Aorta (tissue), 5 donors: ENCODE measurements at places on chromosomes 12 and 14. TPM values are rescaled to one million over a fixed set of nuclear protein-coding genes. Genes with fewer than 3 reads are reported as not detected.

Gene NEUROD4
- polyA plus RNA-seq, result not detected

Gene FERMT2
- polyA plus RNA-seq, result 120 TPM

Gene GZMB
- 0.54 TPM for polyA plus RNA-seq

Gene PCED1B
- polyA plus RNA-seq, result 2.0 TPM

Gene GPR135
- polyA plus RNA-seq, result 0.50 TPM

Gene SCNN1A
- 0.61 TPM for polyA plus RNA-seq

Gene KRT73
- not detected for polyA plus RNA-seq

Gene OR6C2
- not detected for polyA plus RNA-seq

Gene FIGNL2
- polyA plus RNA-seq, result not detected

Gene SIX6
- polyA plus RNA-seq, result not detected

Gene LRP1-AS
- not detected for polyA plus RNA-seq

Gene KRT77
- polyA plus RNA-seq, result not detected

Gene SLC5A8
- polyA plus RNA-seq, result not detected

Gene MEG3
- 21.4 TPM for polyA plus RNA-seq

Gene RACGAP1
- 4.6 TPM for polyA plus RNA-seq

Gene EIF2B1
- polyA plus RNA-seq, result 18.5 TPM

Gene MAPKAPK5
- polyA plus RNA-seq, result 21.3 TPM

Gene SLC25A21
- not detected for polyA plus RNA-seq

Gene CMA1
- polyA plus RNA-seq, result not detected

Gene KRT74
- not detected for polyA plus RNA-seq

Gene SDS
- 1.0 TPM for polyA plus RNA-seq

Gene CD163
- polyA plus RNA-seq, result 22.3 TPM

Gene FKBP3
- 103 TPM for polyA plus RNA-seq

Gene NOS1
- 0.05 TPM for polyA plus RNA-seq

Gene CABP1
- 1.7 TPM for polyA plus RNA-seq

Gene SLC41A2
- polyA plus RNA-seq, result 27.4 TPM

Gene CIT
- polyA plus RNA-seq, result 0.13 TPM

Gene LRCOL1
- 0.59 TPM for polyA plus RNA-seq

Gene RPS6KL1
- polyA plus RNA-seq, result 3.3 TPM

Gene MYL6
- 5,914 TPM for polyA plus RNA-seq

Gene NTN4
- 19.5 TPM for polyA plus RNA-seq

Gene CLEC7A
- 4.8 TPM for polyA plus RNA-seq

Gene SP1
- polyA plus RNA-seq, result 17.3 TPM

Gene KLRC1
- polyA plus RNA-seq, result not detected

Gene CCDC177
- not detected for polyA plus RNA-seq

Gene SLC25A47
- polyA plus RNA-seq, result not detected

Gene IL31
- not detected for polyA plus RNA-seq

Gene KRT78
- 2.0 TPM for polyA plus RNA-seq

Gene TMPRSS12
- polyA plus RNA-seq, result not detected

Gene PPP1R1A
- 4.7 TPM for polyA plus RNA-seq

Gene PTPRQ
- polyA plus RNA-seq, result 0.08 TPM

Gene ASPG
- polyA plus RNA-seq, result 0.20 TPM

Gene KERA
- polyA plus RNA-seq, result not detected

Gene OR8S1
- not detected for polyA plus RNA-seq

Gene LRRIQ1
- polyA plus RNA-seq, result not detected

Gene MAP3K9
- polyA plus RNA-seq, result 0.63 TPM

Gene ABCD2
- polyA plus RNA-seq, result 0.25 TPM
